Activated T-helper 2 cell treated with anti-CD3 and anti-CD28 coated beads, Interferon-gamma antibody, Interleukin-2, Interleukin-4, amounts not matched to agents 10 μg/mL and 5 μg/mL and 100 μg/mL, durations not matched to agents 14 hours and 24 hours and 36 hours (primary cell): ENCODE measurements at places on chromosomes 5 and 9.
A peak's percentile ranks its signal among the peaks of the same experiment; 100 is the strongest.

- H3K4me1 ChIP-seq, result no peaks in the 10 kb centered on the region
- no peak overlapping the region for H3K4me3 ChIP-seq
- no peaks in the 10 kb centered on the region for H3K36me3 ChIP-seq
- H3K27me3 ChIP-seq, result no peaks in the 10 kb centered on the region
Measured at GRCh38 chr9:82457891-82458290, 469.3 kb downstream of the SPATA31D1 start.

DNA sequence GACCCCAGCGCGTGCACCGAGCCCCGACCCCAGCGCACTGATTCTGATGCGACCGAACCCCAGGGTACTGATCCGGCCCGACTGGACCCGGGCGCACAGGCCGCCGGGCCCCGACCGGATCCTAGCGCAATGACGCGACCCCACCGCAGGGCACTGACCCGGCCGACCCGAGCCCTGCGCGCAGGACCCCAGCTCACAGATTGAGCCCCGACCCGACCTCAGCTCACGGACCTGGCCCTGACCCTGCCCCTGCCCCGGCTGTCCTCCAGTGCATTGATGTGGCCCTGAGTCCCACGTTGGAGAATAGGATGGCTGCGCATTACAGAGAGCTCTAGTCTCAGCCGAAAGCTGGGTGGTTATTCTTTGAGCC is 438 bp downstream of the TRIP13 start:
- no peaks in the 10 kb centered on the region for H3K27me3 ChIP-seq
- peaks cover 63% of the 10 kb centered on the region for H3K36me3 ChIP-seq
- no peak for DNase-seq
- H3K4me1 ChIP-seq, result peaks cover 32% of the 10 kb centered on the region

DNA sequence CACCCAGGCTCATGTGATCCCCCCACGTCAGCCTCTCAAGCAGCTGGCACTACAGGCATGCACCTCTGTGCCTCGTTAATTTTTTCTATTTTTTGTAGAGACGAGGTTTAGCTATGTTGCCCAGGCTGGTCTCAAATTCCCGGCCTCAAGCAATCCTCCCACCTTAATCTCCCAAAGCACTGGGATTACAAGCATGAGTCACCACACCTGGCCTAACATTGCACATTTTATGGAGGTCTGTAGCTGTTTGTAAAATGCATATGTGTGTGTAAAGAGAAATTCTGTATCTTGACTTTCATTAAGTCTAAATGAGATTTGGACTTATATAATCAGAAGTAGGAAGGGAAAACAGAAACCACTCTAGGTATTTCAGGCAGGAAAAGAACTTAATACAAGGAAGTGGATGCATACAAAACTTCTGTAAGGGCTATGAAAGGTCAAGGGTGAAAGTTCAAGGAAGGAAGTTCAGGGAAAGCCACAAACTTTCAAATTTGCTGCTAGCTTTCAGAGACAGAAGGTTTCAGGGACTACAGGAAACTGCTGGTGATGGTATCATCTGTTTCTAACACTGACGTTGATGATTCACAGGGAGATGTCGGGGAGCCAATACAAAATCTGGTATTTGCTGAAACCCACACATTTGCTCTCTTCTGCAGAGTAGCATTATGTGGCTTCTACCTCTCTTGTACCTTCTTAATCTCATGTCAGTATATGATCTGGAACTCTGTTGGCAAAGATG is 209.4 kb downstream of the PIK3R1 start:
- peaks cover 13% of the 10 kb centered on the region for H3K27me3 ChIP-seq
- H3K36me3 ChIP-seq, result peaks cover 6% of the 10 kb centered on the region
- no peak overlapping the region for H3K4me3 ChIP-seq
- H3K27ac ChIP-seq, result peak overlapping the region; percentile 28

DNA sequence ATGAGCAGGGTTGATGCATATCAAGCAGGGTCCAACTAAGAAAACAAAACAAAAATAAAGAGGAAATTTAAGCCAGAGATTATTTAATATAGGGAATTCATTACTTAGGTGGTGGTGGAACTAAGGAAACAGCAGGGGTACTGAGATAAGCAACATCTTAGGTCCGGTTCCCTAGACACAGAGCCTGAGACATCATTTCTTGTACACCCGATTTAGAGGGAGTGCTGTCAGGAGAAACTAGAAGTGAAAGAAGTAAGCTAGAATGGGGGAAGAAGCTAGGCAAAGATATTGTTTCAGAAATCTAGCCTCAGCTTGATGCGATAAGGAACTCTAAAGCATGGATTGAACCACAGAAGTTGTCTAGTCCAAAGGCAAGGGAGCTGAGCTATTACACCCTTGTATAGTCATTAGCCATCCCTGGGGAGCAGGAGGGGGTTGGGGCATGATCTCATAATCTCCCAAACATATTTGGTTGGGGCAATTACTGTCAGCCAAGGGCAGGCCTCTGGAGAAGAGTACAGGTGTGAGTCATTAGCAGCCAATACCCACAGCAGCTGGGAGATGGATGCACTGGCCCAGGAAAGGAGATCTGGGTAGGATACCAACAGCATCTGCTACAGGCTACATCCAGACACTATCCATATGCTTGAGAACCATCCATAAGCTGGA is 194.5 kb downstream of the ARL15 start:
- no peak overlapping the region for H3K4me3 ChIP-seq
- DNase-seq, result no peak
- no peak overlapping the region for H3K27ac ChIP-seq
- no peaks in the 10 kb centered on the region for H3K36me3 ChIP-seq

- DNase-seq, result no peak
- peaks cover 1% of the 10 kb centered on the region for H3K4me1 ChIP-seq
- H3K27me3 ChIP-seq, result no peaks in the 10 kb centered on the region
- H3K36me3 ChIP-seq, result peaks cover 83% of the 10 kb centered on the region
- no peak overlapping the region for H3K4me3 ChIP-seq
Measured at GRCh38 chr9:2810420-2811075, 33.3 kb downstream of the PUM3 start.

DNA sequence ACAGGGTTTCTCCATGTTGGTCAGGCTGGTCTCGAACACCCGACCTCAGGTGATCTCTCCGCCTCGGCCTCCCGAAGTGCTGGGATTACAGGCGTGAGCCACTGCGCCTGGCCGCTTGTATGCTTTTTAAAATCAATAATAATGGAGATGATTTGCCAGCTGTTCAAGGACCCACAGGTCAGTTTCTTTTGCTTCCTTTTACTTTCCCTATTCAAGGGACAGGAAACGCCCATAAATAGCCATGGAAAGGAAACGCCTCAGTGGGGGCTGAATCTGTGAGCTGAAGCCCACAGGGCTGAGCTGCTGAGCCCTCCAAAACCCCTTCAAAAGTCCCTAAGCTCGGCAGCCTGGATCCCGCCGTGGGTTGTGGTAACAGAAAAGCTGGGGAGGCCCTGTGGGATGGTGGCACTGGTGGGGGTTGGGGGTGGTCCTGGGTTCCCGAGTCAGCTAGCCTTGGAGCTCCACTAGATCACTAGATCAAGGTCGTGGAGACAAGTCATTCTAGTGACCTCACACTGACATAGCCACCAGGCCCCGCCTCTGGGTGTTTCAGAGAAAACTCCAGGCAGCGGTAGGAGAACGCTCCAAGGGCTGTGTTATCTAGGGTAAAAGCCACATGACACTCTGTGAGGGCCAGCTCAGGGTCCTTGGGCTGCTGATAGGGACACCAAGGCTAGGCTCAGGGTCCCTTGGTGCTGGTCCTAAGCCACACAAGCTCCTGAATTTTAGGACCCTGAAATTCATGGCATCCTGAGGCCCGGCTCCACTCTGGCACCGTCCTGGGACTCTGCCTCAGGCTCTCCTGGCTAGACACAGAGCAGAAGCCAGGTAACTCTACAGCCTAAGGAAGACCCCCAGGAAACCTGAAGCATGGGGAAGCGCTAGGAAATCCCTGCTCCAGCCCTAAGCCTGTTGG is 18.0 kb upstream of the DUSP1 start:
- no peak overlapping the region for H3K4me3 ChIP-seq
- DNase-seq, result no peak
- H3K27me3 ChIP-seq, result no peaks in the 10 kb centered on the region
- no peak overlapping the region for H3K27ac ChIP-seq
- H3K4me1 ChIP-seq, result peaks cover 8% of the 10 kb centered on the region
- no peaks in the 10 kb centered on the region for H3K36me3 ChIP-seq

DNA sequence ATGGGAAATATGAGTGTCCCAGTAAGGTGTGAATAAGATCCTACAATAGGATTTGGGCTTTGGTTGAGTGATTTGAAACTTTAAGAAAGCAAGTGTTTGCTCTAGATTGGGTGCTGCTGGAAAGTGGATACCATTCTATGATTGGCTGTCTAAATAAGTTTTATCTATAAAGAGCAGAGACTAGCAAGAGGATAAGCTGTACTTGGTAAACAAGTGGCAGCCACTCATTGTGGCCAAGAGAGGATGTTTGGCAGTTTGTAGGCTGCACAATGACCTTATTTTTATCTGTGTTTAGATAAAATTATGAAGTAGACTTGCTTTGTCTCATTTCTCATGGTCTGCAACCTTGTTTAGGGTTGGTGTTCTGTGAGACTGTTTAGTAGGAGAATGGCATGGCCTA is 341.6 kb upstream of the PIK3R1 start:
- no peaks in the 10 kb centered on the region for H3K4me1 ChIP-seq
- H3K4me3 ChIP-seq, result no peak overlapping the region
- H3K27me3 ChIP-seq, result no peaks in the 10 kb centered on the region
- H3K36me3 ChIP-seq, result no peaks in the 10 kb centered on the region
- DNase-seq, result no peak
- H3K27ac ChIP-seq, result no peak overlapping the region

DNA sequence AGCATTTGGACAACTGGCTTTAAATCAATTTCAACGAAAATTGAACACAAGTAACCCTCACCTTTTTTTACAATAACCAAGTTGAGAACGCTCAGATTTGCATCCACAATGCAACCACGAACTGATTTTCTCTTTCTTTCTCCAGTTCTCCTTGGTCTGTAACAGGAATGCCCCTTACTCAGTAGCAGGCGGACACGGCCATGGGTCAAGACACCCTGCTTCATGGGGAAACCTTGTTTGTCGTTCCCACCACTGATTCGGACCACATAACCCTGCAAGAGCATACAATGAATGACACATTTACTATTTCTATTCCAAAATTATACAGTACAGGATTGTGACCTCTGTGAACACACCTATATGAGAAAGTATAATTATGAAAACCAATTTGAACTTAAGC is 1.4 kb downstream of the RPS6 start:
- H3K4me3 ChIP-seq, result peak overlapping the region; percentile 96
- DNase-seq, result no peak
- peak overlapping the region; percentile 98 for H3K27ac ChIP-seq
- H3K36me3 ChIP-seq, result peaks cover 74% of the 10 kb centered on the region
- peaks cover 42% of the 10 kb centered on the region for H3K4me1 ChIP-seq

DNA sequence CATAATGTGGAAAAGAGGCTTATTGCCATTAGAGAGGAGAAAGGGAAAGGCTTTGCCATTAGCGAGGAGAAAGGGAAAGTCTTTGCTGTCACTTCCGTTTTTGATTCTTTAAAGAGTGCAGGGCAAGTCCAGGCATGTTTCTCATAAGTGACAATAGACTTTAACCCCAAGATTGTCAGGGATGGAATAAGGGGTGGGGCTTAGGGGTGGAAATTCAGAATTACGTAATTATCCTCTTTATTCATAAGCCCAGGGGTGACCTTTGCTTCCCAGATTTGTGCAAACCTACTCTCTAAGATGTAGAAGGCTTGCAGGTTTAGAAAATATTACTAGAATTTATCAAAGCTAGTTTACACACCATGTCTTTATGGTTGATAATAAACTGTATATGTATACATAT is 2.3 kb upstream of the PLK2 start:
- H3K27me3 ChIP-seq, result peaks cover 21% of the 10 kb centered on the region
- peaks cover 23% of the 10 kb centered on the region for H3K4me1 ChIP-seq
- H3K36me3 ChIP-seq, result no peaks in the 10 kb centered on the region
- H3K4me3 ChIP-seq, result no peak overlapping the region

- H3K27ac ChIP-seq, result no peak overlapping the region
- no peak overlapping the region for H3K4me3 ChIP-seq
- H3K36me3 ChIP-seq, result no peaks in the 10 kb centered on the region
Measured at GRCh38 chr5:109567374-109568044, 122.2 kb upstream of the MAN2A1 start.

DNA sequence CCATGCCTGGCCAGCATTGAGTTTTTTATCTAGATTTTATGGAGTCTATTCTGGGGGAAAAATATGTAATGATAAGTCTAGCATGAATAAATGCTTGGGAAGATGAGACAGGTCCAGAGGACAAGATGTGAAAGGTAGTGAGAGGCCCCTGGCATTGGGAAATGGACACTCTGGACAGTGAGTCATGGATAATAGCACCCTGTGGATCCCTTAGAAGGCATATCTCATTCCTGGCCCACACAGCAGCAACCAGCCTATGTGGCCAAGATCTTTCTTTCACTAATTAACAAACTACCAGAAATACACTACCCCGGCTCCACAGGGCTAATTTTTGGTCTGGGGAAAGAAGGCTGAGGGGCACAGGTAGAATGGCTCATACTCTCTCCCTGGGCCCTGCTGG is 356.1 kb downstream of the TRIM32 start:
- H3K4me1 ChIP-seq, result no peaks in the 10 kb centered on the region
- H3K27ac ChIP-seq, result no peak overlapping the region
- H3K4me3 ChIP-seq, result no peak overlapping the region
- DNase-seq, result no peak
- H3K27me3 ChIP-seq, result no peaks in the 10 kb centered on the region

GRCh38 chr5:170117736-170118135 is 12.0 kb downstream of the FOXI1 start:
- peaks cover 14% of the 10 kb centered on the region for H3K27me3 ChIP-seq
- no peaks in the 10 kb centered on the region for H3K36me3 ChIP-seq
- no peak overlapping the region for H3K27ac ChIP-seq
- H3K4me3 ChIP-seq, result no peak overlapping the region
- no peaks in the 10 kb centered on the region for H3K4me1 ChIP-seq

- H3K27ac ChIP-seq, result no peak overlapping the region
- H3K27me3 ChIP-seq, result no peaks in the 10 kb centered on the region
- no peaks in the 10 kb centered on the region for H3K36me3 ChIP-seq
- H3K4me1 ChIP-seq, result no peaks in the 10 kb centered on the region
- DNase-seq, result no peak
Measured at GRCh38 chr9:13013991-13014883, 239.4 kb downstream of the LURAP1L start.

DNA sequence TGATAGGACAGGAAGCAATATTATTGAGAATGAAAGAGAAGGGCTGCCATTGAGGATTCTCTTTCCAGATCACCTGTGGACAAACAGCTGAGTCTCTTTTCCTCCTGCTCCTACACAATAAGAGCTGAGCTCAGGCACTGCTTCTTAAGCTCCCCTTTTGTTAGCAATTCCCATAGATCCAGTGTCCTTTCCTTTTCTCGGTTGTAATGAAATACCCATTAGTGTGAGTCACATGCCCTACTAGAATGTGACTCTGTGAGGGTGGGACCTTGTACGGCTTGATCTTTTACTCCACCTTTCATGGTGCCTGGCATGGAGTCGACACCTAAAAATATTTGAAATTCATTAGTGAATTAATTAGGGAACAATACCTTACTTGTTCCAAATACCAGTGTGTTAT is 269.2 kb downstream of the NR3C1 start:
- no peaks in the 10 kb centered on the region for H3K27me3 ChIP-seq
- no peak for DNase-seq
